ENCODE measurements at places on chromosomes 6 and 20.

DNA sequence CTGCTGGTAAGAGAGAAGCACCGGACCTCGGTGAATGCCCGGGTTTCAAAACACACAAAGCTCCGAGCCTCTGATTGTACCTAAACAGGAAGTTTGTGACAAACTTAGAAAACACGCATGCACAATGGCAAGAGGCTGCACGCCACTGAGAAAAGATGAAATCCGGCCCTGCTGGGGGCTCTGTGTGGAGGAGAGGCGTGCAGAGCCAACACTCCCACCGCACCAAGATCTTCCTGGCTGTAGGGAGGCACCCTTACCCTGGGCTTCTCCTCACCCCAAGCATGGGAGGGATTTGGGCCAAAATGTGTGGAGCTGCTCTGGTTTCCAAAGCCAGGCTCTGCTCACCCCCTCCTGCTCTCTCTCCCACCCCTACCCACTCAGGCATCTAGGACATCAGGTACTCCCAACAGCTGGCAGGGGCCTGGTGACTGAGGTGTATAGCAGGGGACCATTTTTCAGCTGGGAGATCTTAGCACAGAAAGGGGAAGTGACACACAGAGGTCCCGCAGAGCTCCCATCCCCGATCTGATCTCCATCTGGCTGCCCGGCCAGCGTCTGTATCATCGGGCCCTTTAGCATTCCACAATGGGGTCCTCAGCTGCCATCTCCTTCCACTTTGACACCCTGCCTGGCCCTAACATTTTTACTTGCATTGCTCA is 84.2 kb downstream of the TRERF1 start:
- DNase-seq: no peak

DNA sequence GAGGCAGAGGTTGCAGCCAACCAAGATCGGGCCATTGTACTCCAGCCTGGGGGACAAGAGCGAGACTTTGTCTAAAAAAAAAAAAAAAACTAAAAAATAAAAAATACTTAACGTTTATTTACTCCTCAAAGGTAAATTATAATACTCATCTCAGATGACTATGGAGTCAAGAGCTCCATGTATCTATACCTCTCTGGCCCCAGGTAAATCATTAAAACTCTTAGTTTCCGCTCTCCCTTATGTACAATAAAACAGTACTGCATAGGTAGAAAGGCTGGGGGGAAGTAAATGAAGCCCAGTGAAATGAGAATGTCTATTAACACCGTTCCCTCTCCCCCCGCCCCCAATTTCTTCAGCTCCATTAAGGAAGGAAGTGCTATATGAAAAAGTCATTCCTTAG is 1.2 kb downstream of the SRSF12 start:
- no peak for DNase-seq

- DNase-seq: no peak
Measured at GRCh38 chr6:31094389-31094881, 17.9 kb downstream of the C6orf15 start.

DNA sequence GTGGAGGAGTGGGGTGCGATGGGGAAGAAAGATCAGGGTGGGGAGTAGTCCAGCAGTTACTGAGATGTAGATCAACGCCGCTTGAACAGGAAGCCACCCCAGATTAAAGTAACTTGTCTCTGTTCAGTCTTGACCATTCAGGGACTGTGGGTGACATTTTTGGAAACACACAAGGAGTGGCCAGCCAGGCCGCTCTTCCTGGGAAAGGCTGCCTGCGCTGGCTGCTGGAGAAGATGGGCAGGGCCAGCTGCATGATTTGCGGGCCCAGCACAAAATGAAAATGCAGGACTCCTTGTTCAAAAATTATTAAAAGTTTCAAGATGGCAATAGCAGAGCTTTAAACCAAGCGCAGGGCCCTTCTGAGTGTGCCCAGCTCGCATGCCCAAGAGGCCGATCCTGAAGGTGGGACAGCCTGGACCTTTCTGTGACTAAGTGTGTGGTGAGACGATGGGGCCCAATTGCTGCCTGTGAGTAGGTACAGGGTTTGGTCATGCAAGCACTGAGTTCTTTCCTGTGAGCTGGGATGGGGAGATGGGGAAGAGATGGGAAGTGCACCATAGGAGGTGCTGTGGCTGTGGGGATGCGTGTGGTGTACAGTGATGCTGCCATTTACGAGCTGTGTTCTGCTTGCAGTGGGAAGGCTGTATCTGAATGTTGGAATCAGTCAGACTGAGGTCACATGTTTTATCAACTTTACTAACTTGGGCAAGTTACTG is 51.3 kb downstream of the DAAM2 start:
- DNase-seq: no peak

DNA sequence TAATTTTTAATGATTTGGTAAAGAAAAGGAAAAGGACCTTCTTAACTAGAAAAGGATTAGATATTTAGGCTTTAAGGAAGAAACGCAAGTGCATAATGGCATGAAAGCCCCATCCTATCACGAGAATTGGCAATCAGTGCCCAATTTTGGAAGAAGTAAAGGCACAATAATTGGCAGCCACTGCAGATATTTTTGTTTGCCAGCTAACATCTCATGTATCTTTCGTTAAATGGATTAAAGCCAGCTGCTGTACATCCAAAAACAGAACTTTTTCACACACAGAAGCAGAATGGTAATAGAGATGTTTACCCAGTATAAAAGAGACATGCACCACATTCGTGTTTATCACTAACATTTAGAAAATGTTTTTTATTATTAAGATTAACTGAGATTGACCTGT is 180.3 kb downstream of the C6orf118 start:
- DNase-seq: no peak

- DNase-seq: no peak
Measured at GRCh38 chr6:97405818-97406409, 122.9 kb upstream of the MMS22L start.

DNA sequence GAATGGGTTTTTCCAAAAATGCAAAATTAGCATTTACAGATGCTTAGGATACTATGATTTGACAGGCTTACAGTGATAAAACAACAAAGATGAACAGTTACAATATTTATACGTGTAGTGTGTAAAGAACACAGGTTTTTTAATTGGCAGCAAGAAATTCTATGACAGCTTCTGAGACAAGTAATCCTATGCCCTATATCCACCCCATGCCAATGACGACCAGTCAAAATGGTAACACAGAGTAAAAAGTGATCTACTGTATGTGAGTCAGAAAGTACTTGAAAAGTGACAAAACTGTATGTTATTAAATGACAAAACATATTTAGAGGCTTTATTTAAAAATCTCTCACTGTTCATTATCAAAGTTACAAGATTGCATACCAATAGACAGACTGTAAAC is 99.5 kb downstream of the PRDM1 start:
- DNase-seq: no peak

- no peak for DNase-seq
Measured at GRCh38 chr6:27188061-27188884, 59.2 kb upstream of the PRSS16 start.

GRCh38 chr20:11492846-11493245 is 424.8 kb upstream of the BTBD3 start:
- no peak for DNase-seq

- DNase-seq: no peak
Measured at GRCh38 chr6:71134929-71135642, 153.5 kb upstream of the OGFRL1 start.

- DNase-seq: no peak
Measured at GRCh38 chr6:75368151-75368779, 83.7 kb upstream of the TMEM30A start.

DNA sequence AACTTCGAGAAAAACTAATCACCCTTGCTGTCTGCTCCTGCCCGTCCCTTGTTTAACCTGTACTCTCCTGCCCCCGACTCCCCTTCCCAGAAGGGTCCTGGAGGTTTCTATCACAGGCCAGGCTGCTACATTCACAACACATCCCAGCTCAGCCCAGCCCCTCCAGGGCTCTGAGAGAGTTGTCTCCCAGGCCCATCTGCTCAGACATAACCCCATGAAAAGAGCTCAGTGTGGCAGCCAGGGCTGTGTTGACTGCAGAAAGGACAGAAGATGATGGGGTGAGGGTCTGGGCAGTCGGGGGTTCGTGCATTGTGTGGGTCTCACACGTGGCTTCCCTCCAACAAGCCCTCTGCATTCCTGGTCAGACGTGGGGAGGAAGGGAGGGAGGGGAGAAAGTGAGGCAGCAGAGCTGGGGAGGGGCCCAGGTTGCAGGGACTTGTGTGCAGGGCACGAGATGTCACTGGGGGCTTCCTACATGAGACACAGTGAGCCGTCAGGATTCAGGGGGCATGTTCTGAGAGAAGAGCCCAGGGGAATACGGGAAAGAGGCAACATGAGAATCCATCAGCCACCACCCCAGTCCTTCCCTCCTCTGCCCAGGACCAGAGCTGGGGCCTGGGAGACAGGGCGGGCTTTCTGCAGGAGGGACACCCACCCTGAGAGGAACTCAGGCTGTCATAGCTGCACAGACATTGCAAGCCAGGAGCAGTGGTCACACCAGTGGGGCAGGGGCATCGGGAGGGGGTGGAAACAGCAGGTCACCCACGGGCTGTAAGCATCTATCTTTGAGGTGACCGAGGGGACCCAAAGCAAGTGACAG is 372.9 kb downstream of the PREX1 start:
- DNase-seq: no peak

DNA sequence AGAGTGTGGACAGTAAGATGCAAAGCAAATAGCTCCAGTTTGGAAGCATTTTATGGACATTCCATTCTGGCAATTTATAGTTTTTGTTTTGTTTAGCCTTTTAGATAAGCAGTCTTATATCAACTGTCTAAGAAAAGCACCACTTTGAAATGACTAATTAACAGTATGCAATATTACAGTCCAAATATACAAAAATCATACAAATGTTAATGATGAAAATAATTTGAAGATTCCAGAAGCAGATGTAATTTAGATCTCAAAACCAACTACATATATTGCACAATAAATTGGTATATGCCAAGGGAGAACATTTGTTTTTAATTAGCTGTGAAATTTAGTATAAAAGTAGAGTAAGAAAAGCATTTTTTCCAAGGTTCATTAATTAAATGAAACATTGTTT is 158.8 kb downstream of the KIF6 start:
- no peak for DNase-seq

DNA sequence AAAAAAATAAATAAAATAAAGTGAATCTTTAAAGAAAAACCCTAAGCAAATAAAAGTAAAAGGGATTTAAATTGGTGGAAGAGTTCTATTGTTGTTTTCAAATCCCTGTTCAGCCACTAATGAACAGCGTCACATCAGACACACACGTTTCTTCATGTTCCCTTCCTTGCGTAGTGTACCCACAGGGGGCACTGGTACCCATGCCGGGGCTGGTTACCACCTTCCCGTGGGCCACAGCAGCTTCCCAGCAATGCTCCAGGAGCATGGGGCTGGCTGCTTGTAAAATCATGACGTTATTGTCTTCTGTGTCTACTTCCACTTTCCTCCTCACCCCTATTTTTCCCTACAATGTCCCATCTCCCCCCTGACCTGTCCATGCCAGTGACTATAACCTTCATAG is 988.7 kb downstream of the KIF16B start:
- DNase-seq: no peak

GRCh38 chr6:109894181-109894580 is 83.9 kb upstream of the GPR6 start:
- DNase-seq: no peak

- no peak for DNase-seq
Measured at GRCh38 chr6:71404145-71404966, 115.7 kb downstream of the OGFRL1 start.

DNA sequence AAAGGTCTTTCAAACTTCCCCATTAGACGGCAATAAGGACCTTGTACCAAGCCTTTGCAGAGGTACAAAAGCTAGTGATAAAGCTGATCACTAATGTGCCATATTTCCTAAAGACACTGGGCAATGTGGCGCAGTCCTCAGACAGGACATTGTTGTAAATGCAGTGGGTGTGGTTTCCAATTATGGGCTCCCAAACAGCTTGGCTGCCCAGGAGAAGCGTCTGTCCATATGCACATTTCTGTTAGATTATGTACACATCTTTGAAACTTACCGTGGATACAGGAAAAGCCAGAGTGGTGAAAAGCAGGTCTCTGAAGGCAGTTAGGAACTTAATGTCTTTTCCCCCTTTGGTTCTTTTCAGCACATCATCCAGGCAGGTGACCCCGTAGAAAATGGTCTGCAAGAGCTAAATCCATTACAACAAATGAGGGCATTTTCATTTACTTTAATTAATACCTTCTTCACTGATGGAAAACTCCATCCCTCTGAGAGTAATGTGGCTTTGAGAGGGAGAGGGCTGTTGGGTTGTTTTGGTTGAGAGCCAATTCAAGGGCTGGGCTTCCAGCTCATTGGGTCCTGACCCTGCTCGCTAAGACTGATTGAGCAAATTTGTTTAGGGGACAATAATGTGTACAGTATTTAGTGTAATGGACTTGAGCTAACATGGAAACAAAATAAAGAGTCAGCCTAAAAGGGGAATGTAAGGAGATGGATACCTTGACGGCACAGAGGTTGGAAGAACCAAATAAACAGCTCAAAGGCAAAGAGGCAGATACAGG is 10.4 kb downstream of the ADTRP start:
- no peak for DNase-seq

DNA sequence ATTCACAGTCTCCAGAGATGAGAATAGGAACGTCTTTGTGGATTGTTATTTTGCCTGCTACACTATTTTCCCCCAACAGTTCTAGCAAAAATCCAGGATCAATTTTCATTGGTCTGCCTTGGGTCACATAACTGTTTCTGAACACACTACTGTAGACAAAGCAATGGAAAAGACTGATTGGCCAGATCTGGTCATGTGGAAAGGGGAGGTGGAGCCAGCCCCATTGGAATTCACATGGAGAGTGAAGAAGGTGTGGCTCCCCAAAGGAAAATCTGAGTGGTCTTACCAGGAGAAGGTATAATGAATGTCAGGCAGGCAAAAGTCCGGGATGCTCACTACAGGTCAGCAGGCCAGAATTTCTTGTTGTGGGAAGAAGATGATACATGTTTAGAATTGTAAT is 9.5 kb upstream of the TP53RK start:
- DNase-seq: no peak

DNA sequence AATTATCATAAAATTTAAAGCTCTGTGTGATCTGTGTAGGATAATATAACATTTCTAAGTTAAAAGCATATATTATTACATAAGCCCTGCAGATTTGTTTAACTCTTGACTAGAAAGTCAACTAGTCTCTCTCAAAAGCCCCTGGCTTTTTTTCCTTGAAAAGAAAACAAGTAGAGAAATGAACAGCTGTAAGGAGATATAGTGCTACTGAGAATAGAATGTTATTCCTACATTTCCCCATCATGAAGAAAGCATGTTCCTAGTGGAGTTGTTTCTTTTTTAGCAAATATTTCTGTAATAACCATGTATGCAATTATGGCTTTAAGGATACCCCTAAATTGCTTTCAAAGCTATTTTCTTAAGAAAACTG is 37.6 kb downstream of the SHLD1 start:
- no peak for DNase-seq

DNA sequence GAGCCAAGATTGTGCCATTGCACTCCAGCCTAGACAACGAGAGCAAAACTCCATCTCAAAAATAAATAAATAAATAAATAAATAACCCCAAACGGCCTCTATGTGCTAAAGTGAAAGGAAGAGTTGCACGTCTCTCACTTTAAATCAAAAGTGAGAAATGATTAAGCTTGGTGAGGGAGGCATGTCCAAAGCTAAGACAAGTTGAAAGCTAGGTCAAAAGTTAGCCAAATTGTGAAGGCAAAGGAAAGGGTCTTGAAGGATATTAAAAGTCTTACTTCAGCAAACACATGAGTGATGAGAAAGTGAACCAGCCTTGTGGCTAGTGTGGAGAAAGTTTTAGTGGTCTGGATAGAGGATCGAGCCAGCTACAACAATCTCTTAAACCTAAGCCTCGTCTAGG is 14.3 kb downstream of the ZBP1 start:
- no peak for DNase-seq

GRCh38 chr6:14305131-14305530 is 187.6 kb downstream of the CD83 start:
- no peak for DNase-seq

Measured in putamen (tissue), 1 donor.